NCI-H187 (cell line): ENCODE measurements at places on chromosomes 12 and 14.

DNA sequence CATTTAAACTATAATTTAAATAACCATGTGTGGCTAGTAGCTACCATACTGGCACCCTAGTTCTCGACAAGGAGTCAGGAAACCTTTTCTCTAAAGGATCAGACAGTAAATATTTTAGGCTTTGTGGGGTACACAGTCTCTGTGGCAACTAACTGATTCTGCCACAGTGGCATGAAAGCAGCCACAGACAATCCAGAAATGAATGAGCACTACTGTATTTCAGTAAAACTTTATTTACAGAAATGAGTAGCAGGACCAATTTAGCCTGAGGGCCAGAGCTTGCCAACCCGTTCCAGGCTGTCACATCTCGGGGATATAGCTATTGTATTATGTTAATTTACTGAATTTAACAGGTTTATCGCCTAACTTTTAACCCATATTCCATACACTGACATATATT, 278.7 kb downstream of the ITPR2 start:
- DNase-seq = no peak

GRCh38 chr14:35539969-35540368, 6.0 kb downstream of the INSM2 start:
- DNase-seq = no peak

GRCh38 chr12:75635606-75636444, 124.4 kb upstream of the KRR1 start:
- no peak for DNase-seq

DNA sequence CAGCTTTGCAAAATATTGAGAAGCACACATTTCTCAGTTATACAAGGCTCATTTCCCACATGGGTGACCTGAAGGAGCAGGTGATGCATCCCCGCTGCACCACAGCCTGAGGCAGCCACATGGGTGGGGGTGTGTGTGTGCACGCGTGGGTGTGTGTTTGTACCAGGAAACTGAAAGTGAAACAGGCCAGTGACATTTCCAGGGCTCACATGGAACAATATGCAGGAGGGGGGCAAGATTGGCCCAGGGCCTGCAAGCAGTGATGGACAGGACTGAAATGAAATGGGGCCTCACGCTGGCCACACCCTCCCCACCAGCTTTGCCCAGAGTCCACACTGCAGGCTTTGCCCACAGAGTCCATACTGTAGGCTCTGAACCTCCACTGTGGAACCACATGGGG, 154.2 kb upstream of the PARP11 start:
- DNase-seq = no peak

- DNase-seq = no peak
Measured at GRCh38 chr12:64058541-64059265, 163.4 kb downstream of the KICS2 start.

DNA sequence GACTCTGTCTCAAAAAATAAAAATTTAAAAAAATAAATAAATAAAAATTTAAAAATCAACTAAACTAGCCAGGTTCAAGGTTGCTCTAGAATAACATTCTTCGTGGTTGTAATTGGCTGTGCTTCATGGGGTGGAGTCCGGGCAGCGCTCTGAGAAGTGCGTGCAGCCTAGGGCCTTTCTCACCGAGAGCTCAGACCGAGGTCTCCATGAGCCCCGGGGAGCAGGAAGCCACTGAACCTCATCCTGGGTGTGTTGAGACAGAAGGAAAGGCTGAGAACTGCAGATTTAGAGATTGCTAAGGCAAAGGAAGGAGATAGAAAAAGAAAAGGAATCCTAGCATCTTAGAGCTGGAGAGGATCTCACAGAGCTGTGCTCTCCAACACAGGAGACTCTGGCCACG, 14.7 kb downstream of the P2RX4 start:
- DNase-seq = no peak

DNA sequence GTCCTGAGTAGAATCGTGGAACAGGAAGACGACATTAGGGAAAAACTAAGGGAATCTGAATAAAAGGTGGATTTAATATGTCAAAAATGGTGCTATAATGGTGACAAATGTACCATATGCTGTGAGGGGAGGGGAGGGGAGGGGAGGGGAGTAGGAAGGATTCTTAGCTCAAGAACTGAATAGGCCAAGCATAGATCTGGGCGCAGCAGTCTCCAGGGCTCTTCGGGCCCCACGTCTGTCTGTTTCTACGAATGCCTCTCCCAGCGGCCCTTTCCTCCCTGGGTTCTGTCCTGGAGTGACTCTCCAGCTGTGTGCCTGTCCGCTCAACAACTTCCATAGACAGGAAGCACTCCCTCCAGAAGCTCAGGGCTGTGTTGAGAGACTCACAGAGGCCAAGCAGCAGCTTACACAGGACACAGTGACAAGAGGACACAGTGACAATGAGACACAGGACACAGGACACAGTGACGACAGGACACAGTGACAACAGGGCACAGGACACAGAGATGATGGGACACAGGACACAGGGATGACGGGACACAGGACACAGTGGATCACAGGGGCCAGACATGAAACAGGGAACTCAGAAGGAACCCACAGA, 42.4 kb upstream of the PPP2R5C start:
- DNase-seq = no peak

DNA sequence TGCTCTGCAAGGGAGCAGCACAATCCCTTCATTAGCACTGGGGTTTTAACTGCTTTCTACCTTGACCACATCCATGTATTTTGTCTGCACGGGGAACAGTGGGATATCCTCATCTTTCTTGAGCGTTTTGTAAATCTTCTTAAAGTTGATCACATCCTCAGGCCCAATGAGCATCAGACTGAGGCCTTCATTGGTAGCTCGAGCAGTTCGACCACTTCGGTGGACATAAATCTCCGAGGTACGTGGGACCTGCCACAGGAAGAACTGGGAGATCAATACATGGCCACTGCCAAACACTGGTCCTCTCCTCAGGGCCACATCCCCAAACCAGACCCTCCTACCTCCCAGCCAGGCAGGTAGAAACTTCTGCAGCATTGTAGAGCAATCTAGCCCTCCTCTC, 26.1 kb downstream of the DDX24 start:
- DNase-seq = no peak

DNA sequence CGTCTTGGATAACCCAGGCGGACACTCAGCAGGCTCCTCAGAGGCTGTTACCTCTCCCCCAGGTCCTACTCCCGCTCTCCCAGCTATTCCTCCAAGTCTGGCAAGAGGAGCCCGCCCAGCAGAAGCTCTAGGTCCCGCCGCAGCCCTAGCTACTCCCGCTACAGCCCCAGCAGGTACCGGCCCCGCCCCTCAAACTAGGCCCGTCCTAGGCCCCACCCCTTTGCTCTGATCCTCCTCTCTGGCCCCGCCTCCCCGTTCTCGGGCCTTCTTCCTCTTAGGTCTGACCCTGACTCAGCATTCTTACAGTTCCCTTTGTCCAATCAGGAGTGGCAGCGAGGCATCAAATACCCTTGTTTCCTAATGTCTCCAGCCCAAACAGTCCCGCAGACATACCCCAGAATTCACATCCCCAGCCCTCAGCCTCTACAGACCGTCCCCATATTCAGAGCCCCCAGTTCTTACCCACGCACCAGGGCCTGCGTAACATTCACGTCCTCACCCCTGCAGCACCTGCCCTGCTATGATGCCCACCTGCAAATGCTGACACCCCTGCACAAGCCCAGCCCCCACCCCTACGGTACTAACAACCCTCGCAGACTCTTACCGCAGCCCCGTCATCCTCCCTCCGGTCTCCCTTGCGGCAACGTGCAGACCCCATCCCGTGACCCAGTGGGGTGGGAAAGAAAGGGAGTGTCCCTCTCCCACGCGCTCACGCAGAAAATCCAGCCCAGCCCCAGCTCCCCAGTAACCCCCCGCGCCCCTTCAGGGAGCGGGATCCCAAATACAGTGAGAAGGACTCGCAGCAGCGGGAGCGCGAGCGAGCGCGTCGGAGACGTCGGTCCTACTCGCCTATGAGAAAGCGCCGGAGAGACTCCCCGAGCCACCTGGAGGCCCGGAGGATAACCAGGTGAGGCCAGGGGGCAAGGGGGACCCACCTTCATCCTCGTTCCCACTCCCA, 25.0 kb upstream of the HSPB8 start:
- no peak for DNase-seq

- DNase-seq = no peak
Measured at GRCh38 chr12:92593734-92594402, 108.9 kb upstream of the PLEKHG7 start.

- no peak for DNase-seq
Measured at GRCh38 chr12:55673638-55674037, 34.1 kb downstream of the ITGA7 start.

DNA sequence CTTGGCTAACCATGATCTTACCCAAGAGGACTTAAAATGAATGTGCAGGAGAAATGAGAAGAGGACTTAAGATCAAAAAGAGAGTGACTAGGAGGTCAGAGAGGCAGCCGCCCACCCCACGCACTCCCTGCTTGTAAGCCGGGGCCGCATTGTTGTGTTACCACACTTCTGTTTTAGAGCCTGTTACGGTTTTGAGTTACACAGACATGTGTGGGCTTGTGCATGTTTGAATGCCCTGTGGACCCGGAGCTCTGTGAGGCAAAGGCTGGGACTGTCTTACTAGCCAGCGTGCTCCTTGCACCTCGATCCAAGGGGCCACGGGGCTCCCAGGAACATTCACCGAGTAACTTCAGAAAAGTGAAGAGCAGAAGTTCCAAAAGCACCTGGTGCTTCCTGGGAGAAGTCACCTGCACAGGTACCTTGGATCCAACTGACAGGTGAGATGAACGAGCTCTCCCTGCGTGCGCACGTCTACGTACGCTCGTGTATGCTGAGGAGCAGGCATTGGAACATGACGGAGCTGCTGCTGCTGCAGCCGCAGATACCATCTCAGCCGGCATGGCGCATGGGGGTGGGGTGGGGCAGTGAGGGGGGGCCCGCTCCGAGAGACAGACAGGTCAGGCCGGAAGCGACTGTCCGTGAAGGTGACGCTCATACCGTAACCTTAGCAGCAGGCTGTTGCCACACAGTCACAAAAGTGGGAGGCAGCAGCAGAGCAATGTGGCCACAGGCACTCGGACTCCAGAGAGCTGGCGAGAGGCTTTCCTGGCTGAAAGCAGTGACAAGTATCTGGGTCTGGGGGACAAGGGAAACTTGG, 23.7 kb downstream of the SFSWAP start:
- no peak for DNase-seq

GRCh38 chr14:54490445-54491175, 1.8 kb upstream of the GMFB start:
- no peak for DNase-seq
